ENCODE measurements at places on chromosomes 1 and 21.

- peak; percentile 79 for DNase-seq
These were observed 135.9 kb downstream of the TM2D1 start for GRCh38 chr1:61588736-61589672.

DNA sequence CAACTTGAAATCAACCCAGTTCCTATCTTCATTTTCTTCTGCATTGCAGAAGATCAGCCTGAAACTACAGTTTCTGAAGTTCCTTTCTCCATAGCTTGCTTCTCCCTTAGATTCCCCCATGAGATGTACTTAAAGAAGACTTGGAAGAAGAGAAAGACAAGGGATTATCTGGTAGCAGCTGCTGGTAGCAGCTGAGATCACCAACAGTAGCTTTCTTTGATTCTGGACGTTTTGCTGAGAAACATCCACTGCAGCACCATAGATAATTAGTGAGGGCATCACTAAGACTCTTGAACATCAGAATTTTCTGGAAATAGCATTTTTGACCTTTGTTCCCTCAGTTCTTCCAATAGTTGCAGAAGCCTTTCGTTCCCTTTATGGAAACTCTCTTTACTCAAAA, 465 bp upstream of the CFHR3 start:
- no peak for DNase-seq

DNA sequence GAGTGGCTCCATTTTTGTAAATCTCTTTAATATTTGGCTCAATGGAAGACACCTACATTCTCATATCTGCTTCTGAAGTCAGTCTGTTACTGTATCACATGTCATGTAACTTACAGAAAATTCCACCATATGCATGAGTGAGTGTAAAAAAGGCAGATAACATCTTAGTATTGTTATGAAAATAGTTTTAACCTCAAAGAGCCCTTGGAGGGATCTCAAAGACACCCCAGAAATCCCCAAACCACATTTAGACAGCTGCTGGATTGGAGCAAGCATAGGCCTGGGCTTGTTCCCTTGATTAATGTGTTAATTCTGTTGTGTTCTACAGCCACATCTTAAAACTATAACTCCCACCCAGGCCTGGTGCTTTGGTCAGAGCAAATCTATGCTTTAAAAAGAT, 16.9 kb downstream of the MACO1 start:
- no peak for DNase-seq

DNA sequence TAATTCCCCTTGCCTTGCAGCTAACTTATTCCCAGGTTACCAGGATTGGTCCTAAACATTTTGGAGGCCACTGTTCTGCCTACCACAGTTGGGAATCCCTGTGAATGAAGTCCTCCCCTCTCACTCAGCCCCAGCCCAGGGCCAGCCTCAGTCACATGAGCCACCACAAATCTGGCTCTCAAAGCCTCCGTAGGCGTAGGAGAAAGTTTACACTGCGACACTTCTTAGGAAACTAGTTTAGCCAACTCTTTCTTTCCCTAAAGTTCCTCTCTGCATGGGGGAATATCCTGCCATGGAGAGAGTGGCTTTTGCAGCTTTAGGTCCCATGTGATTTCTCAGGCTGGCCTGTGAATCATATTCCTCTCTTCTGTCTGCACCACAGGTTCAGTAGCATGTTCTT, 45.7 kb upstream of the ETV3 start:
- DNase-seq: no peak

DNA sequence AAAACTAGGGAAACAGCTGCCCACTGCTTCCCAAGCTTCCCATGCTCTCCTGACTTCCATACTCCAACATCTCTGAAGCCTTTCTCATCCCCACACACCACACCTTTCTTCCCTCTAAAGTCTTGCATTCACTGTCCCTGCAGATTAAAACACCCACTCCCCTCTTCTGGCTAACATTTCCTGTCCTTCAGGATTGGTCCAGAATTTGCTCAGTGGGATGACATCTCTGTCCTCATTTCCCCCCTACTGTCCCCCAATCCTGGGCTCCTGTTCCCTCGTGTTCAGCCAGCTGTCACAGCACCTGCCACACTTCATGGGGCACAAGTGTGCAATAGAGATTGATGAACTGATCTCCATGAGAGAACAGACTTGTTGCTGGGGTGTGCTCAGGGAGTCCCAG, 82.7 kb downstream of the KCND3 start:
- DNase-seq: no peak

DNA sequence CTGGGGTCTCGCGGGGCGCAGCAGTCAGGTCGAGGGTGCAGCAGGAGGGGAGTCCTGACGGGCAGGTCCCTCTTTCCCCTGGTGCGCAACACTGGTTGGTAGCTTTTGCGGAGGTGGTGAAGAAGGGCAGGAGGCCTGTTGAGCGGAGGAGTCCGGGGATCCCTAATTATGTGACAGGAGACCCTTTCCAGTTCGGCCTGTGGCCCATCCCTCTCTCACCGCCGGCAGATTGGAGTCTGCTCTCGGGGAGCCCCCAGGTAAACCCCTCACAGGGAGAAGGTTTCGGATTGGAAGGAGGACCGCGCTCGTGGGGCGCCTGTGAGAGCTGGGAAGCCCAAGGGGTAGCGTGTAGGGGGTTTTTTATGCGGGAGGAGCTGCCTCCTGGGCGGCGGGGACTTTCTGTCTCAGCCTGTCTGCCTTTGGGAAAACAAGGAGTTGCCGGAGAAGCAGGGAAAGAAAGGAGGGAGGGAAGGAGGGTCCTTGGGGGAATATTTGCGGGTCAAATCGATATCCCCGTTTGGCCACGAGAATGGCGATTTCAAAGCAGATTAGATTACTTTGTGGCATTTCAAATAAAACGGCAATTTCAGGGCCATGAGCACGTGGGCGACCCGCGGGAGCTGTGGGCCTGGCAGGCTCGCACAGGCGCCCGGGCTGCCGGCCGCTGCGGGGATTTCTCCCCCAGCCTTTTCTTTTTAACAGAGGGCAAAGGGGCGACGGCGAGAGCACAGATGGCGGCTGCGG, 9.5 kb downstream of the SIM2 start:
- no peak for DNase-seq

DNA sequence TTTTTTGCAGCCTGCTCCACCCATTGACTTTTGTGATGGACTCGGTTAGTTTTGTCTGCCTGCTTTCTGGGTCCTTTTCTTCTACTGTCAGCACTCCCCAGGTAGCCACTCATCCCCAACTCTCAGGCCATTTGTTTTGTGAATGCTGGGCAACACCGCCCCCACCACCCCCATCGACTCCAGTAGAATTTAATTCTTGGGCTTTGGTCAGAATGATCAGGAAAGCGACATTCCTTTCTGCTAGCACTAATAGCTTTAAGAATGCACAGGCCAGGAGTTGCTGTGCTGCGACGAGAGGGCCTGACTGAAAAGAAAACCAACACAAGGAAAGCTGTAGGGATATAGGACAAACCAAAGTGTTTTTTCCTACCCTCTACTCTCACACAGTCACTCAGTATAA, 144.4 kb downstream of the CDC7 start:
- no peak for DNase-seq

DNA sequence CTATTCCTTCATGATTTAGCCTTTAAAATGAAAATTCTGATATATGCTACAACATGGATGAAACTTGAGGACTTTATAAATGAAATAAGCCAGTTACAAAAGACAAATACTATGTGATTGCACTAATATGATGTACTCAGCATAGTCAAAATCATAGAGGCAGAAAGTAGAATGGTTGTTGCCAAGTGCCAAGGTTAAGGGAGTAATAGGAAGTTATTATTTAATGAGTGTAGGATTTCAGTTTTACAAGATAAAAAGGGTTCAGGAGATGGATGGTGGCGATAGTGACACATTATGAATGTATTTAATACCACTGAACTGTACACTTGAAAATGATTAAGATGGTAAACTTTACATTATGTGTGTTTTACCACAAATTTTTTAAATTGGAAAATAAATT, 73.1 kb upstream of the FMN2 start:
- DNase-seq: no peak

DNA sequence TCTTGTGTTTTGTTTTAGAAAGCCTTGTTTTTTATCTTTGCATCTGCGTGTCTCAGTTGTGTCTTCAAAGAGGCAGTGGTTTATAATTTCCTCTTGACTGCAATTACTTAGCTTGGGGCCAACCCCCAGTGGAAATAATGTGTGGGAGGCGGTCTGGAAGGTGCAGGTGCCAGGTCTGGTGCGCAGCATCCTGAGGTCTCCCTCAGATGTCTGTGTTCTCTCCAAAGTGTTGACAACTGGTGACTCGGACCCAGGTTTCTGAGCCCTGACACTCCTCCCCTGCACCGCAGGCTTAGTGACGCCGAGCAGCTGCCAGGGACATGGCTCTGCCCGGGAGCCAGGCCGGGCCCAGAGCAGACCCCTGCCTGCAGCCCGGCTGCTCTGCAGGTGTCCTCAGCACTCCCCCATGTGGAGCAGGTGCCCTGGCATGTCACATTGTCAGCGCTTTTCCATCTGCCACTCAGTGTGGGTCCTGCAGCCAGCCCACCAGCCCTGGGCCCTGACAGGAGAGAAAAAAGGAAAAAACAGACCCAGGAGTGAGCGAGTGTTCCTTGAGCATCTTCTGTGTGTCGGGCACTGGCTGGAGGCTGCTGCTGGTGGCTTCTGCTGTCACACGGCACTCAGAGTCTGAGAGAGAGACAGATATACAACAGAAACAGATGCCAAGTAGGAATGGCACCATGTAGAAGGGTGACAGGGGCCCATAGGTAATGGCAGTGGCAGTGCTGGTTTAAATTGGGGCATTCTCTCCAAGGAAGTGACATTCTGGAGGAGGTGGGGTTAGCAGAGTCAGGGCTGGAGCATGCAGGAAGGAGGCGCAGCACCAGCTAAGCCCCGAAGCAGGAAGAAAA, 24.8 kb upstream of the SELENON start:
- no peak for DNase-seq

GRCh38 chr1:165434281-165434680, 10.6 kb downstream of the RXRG start:
- peak; percentile 55 for DNase-seq

- DNase-seq: no peak
These were observed 119.6 kb downstream of the IER5 start for GRCh38 chr1:181208083-181208482.

- DNase-seq: no peak
These were observed 20.8 kb upstream of the CD5L start for GRCh38 chr1:157862114-157863070.

GRCh38 chr1:184919892-184920291, 54.4 kb downstream of the NIBAN1 start:
- no peak for DNase-seq

GRCh38 chr1:41872074-41872473, 46.6 kb downstream of the HIVEP3 start:
- no peak for DNase-seq

- DNase-seq: peak; percentile 26
These were observed 8.6 kb downstream of the ST6GALNAC3 start for GRCh38 chr1:76083189-76083588.

- DNase-seq: no peak
These were observed 77.4 kb downstream of the RUNX1 start for GRCh38 chr21:34971656-34972055.

- DNase-seq: peak; percentile 28
These were observed 184.7 kb upstream of the SGIP1 start for GRCh38 chr1:66349242-66349641.

DNA sequence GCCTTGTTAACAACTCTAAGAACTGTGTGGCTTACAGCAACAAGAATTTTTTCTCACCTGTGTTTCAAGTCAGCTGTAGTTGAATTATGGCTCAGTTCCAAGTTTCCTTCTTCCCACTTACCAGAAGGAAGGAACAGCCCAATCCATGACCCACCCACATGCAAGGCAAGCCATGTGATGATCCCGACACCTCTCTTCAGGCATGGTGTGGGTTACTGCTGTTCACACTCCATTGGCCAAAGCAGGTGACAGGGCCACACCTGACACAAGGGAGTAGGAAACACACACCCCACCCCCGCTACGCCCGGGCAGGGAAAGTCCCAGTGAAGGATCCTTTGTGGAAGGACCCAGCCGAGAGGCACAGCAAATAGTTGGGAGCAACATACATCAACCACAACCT, 36.3 kb downstream of the KCNJ15 start:
- no peak for DNase-seq

- no peak for DNase-seq
These were observed 6.5 kb upstream of the GUCA2A start for GRCh38 chr1:42170779-42171621.

DNA sequence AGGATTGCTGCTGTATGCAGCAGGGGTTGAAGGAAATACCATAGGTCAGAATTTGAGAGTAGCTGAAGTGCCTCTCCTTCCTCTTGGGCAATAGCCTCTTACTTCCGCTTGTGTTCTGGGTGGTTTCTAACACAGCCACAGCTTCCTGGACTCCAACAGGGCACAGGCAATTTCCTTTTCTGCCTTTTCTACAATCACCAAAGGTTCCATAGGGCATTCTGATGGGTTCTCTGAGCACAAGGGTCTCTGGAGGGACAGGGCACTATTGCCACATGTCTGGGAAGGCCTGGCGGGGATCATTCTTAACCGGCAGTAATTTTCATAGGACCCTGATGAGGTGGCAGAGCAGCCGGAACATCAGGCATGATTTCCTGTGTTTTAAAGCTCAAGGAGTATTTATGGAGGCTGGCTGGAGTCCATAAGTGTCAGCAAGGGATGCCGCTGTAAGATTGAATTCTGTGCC, 5.5 kb upstream of the AGTRAP start:
- no peak for DNase-seq

- DNase-seq: no peak
These were observed 5.1 kb downstream of the HSPB7 start for GRCh38 chr1:16012590-16013219.

DNA sequence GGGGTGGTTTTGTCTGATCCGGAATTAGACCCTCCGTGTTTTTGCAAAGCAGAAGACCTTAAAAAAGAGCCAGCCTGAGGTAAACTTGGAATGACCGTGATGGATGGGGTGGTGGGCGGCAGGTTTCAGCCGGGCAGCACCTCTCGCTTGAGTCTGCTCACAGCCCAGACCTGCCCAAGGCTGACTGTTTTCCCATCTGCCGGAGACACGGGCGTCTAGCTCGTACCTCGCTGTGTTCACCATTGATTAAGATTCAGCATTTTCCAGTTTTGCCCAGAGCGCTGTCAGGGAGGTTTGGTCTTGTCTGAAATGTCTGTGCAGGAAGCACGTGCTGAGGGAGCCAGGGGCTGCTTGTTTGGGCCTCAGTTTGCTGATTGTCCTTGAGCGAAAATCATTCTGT, 591 bp downstream of the KCNAB2 start:
- DNase-seq: no peak

- DNase-seq: no peak
These were observed 824.3 kb upstream of the PRMT6 start for GRCh38 chr1:106232128-106232527.

GRCh38 chr1:100767176-100767890, 47.8 kb downstream of the VCAM1 start:
- DNase-seq: no peak
